ENCODE measurements at places on chromosomes 4 and X.

DNA sequence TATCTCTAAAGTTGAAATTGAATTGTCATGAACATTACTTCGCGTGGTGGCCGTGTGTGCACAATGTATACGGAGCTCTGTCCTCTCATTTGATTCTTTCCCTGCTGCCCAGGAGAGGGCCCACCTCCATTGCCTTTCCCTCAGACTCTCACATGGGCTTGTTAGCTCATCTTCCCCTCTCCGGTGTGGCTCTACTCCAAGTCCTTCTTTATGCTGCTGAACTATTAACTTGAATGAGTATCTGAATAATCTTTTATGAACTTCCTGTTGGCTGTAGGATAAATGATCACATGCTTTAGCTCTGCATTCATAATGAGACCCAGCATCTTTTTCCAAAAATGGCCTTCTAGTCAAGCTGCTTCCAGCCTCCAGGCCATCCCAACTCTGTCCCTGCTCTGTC, 68.8 kb upstream of the CLNK start:
- DNase-seq: no peak

GRCh38 chrX:107713203-107713542, 62.4 kb downstream of the TSC22D3 start:
- no peak for DNase-seq

DNA sequence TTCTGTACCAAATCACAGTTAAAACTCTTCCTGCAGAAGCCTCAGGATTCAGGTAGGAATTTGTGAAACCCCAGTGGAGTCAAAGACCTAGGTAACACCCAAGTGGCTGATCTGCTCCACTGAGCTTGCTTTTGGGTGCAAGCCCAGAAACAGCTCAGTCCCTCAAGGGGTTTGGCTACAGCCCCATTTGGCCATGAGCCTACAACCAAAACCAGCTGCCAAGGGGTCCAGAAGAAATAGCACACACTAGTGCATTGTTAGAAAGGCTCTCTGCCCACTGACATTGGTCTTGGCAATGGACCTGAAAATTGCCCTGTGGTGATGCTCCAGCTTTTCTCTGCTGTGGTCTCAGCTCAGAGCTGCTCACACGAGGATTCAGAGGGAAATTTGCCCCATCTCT, 577.4 kb upstream of the INTU start:
- peak; percentile 95 for DNase-seq

GRCh38 chr4:112167794-112168193, 22.5 kb downstream of the FAM241A start:
- DNase-seq: no peak

- DNase-seq: no peak
These were observed 59.6 kb downstream of the ENOPH1 start for GRCh38 chr4:82489987-82490386.

DNA sequence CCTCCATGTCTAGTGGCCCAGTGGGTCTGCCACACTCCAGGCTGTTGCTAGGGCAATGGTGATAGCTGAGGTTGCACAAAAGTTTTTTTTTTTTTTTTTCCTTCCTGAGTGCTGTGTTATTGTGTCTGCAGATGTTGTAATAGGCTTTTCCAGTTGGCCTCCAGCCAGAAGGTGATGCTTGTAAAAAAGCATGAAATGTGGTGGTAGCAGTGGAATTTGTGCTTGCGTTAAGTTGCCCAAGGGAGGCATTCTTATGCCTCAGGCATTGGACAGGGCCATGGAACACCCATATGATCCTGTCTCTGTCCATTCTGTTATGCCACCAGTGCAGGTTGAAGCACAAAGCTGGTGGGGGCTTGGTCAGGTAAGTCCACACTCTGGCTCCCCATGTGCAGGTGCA, 660.5 kb upstream of the SPANXN1 start:
- no peak for DNase-seq

DNA sequence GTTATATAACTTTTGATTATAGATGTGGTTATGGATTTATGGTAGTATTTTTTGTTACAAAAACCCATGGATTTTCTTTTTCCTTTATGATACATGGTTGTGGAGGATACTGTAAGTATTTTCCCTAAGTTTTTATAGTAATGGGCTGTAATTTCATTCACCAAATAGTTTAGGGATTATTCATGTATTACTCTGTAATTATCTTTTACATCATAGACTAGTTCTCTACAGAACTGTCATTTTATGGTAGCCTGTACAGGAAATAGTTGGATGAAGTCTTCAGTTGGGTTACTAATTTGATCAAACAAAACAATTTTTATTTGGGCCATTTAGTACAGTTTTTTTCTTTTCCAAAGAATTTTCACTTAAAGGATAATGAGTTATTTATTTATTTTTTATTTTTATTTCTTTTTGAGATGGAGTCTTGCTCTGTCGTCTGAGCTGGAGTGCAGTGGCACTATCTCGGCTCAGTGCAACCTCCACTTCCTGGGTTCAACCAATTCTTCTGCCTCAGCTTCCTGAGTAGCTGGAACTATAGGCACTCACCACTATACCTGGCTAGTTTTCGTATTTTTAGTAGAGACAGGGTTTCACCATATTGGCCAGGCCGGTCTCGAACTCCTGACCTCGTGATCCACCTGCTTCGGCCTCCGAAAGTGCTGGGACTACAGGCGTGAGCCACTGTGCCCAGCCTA, 42.1 kb downstream of the RBPJ start:
- no peak for DNase-seq

DNA sequence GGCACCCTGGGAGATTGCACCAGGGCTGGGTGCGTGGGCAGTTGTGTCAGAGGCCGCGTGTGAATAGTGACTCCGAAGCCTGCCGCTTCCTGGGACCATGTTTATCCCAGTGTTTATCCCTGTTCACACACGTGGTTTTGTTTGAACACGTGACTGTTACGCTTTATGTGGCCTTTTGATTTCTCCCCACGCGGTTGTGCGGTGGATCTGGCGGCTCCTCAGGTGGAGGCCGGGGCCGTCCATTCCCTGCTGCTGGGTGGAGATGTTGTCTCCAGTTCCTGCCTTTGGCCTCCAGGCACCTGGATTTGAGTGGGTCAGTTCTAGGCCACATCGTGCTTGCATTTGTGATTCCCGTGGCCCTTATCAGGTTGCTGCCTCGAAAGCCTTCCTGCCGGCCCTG, 35.1 kb downstream of the NELFA start:
- no peak for DNase-seq

DNA sequence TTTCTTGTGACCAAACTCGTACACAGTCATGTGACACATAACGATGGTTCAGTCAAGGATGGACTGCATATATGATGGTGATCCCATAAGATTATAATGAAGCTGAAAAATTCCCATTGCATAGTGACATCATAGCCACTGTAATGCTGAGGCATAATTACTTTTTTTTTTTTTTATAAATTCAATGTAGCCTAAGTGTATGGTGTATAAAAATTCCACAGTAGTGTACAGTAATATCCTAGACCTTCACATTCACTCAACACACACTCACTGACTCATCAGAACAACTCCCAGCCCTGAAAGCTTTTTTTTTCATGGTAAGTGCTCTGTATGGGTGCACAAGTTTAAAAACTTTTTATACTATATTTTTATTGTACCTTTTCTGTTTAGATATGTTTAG, 105.0 kb downstream of the AREG start:
- no peak for DNase-seq

- DNase-seq: no peak
These were observed 913 bp upstream of the PRDM8 start for GRCh38 chr4:80196259-80196921.

GRCh38 chrX:41984628-41985027, 61.3 kb upstream of the CASK start:
- DNase-seq: no peak

- no peak for DNase-seq
These were observed at the start of gene PORCN for GRCh38 chrX:48508400-48509244. TSS of gene PORCN (plus strand) at chrX:48508992. CDS start at chrX:48509821, 829 bp downstream.

GRCh38 chr4:176432811-176433540, 113.2 kb downstream of the SPCS3 start:
- DNase-seq: peak; percentile 82

GRCh38 chr4:40923316-40924095, 173.8 kb downstream of the NSUN7 start:
- DNase-seq: no peak

- no peak for DNase-seq
These were observed 220.4 kb downstream of the SPRY1 start for GRCh38 chr4:123616951-123617461.

GRCh38 chrX:149131774-149132173, 373.3 kb downstream of the IDS start:
- DNase-seq: no peak

DNA sequence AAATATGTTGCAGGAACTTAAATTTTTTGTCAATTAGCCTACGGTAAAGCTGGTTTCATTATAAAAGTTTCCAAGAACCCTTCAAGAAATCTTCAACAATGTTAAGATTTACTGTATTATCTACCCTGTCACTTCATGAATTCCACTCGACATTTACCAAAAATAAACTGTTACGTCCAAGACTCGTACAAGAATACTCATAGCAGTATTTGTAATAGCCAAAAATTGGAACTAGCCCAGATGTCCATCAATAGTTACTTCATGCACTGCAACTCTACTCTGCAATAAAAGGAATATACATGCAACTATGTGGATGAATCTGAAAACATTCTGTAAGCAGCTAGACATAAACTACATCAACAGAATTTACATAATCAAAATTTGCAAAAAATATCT, 13.4 kb downstream of the RBMX start:
- no peak for DNase-seq

GRCh38 chrX:46561824-46562657, 11.5 kb upstream of the CHST7 start:
- DNase-seq: no peak

- no peak for DNase-seq
These were observed 43.1 kb downstream of the SOWAHB start for GRCh38 chr4:76854858-76855257.

- no peak for DNase-seq
These were observed 75.2 kb upstream of the ENPP6 start for GRCh38 chr4:184292877-184293276.
